ENCODE measurements at places on chromosomes 3 and 15.

GRCh38 chr3:107705046-107705445 lies 182.3 kb downstream of the BBX start:
- no peak for DNase-seq

- no peak for DNase-seq
Measured at GRCh38 chr15:46778876-46779275, 938.4 kb upstream of the SEMA6D start.

DNA sequence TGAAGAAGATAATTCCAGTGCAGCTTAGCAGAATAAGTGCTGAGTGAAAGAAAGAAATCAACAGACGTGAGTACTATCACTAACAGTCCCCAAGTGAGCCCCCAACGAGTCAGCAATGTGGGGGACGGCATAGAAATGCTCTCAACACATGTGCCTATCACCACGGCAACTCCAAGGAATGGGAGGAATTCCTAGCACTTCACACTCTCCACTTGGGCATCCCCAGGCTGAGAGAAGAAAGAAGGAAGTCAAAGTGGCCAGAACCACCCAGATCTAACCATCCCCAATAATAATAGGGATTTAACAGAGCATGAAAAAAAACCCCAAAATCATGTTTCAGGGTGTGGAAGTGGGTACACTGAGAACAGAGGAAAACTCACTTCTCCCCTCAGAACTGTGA lies 29.3 kb upstream of the CPNE4 start:
- no peak for DNase-seq

DNA sequence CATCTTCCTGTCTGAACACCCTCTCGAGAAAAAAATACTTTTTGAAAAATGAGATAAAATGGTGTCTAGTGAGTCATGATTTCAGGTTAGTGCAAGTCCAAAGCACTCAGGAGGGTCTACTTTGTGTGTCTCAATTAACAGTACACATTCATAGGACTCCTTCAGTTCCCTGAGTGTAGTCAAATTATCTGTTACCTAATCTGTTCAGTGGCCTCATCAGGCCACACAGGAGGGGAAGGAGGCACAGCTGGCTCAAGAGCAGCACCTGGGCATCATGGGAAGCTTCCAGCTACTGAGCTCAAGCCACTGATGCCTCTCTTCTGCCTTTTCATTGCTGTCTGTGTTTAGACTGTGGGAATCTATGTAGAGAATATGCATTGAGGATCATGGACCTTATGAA lies 341.4 kb upstream of the SGO1 start:
- DNase-seq, result no peak

GRCh38 chr3:45819543-45819942 lies 22.4 kb downstream of the LZTFL1 start:
- DNase-seq, result no peak

GRCh38 chr15:74788683-74789151 lies 6.8 kb downstream of the CSK start:
- no peak for DNase-seq

DNA sequence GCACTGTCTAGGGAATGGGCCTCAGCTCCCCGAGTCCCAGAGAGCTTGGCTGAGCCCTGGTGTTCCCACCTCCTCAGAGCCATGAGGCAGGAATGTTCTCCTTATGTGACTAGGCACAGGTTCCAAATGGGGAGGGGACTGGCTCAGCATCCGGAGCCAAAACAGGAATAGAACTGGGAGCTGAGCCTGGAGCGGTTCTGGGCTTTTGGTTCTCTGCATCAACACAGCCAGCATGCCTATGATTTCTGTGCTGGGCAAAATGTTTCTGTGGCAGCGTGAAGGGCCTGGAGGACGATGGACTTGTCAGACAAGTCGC lies at the start of gene FAM131A:
FAM131A (plus strand) TSS at position 202 of the 316 bp plus-strand sequence; CDS start at position 233, 31 bp downstream.
- DNase-seq, result peak; percentile 88

- no peak for DNase-seq
Measured at GRCh38 chr3:64257100-64257755, 32.0 kb upstream of the PRICKLE2 start.

- DNase-seq, result no peak
Measured at GRCh38 chr15:89333011-89333860, 1.4 kb downstream of the POLG start.

DNA sequence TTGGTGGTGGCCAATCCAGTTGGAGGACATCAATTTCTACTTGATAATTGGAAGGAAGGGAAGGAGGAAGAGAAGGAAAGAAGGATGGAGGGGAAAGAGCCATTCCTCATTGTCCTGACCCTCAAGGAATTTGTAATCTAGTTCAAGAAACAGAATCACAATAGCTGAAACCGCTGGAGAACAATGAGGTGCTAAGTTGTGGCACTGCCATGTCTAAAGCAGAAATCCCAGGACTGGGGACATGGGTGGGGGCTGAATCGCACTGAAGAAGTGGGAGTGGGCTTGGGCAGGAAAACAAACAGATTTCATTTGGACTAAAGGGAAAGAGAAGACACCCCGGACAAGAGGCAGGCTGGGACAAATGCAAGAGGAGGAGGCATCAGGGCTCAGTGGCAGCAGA lies 183.6 kb downstream of the UACA start:
- no peak for DNase-seq

DNA sequence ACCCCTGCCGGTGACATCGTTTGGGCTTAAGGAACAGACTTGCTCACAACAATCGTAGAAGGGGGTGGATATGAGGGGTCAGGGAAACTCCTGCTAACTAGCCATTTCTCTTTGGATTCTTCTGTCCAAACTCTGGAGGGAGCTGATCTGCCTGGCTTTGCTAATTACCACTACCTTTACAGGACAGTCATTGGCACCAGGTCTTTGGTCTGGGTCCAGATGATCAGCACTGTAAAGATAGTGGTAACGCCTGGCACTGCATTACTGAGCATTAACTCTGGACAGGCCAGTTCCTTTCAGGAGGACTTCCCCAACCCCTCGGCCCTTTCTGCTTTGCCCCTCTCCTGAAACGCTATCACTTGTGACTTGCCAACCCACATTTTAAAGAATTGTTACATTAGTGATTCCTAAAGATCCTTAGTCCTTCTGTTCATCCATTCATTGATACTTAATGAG lies 788 bp downstream of the UQCC5 start:
- no peak for DNase-seq

DNA sequence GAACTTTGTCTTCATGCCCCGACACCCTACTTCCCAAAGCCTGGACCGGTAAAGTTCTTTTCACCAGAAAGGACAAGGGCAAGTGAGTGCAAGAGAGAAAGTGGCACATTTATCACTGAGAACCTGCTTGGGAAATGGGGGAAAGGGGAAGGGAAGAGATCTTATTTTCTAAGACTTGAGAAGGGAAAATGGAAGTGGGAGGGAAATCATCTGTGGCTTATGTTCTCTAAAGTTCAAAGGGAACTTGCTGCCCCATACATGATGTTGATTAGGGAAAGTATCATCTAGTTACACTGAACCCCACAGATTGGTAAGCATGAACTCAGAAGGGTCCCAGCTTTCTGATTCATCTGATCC lies 199.5 kb upstream of the LPP start:
- DNase-seq, result no peak

GRCh38 chr15:101172501-101173071 lies 79.3 kb downstream of the CHSY1 start:
- DNase-seq, result no peak

GRCh38 chr15:62462721-62463120 lies 297.6 kb upstream of the C2CD4B start:
- no peak for DNase-seq

DNA sequence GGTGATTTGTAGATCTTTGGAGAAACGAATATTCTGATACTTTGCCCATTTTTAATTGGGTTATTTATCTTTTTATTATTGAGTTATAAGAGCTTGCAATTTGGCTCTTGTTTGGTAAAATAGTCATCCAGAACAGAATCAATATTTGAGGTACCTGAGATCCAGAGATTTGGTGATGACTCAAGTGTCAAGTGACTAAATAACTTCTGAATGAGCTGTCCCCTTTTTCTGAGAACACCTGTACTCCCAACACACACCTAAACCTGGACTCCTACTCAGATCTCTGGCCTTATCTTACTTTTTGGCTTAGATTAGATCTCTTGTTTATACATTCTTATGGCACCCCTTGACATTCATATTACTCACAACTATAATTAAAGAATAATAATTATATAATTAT lies 3.1 kb upstream of the TRA2B start:
- DNase-seq, result no peak

GRCh38 chr3:57696801-57697321 lies 4.0 kb upstream of the DENND6A start:
- DNase-seq, result no peak

GRCh38 chr3:80550174-80550573 lies 782.4 kb upstream of the ROBO1 start:
- peak; percentile 1 for DNase-seq

DNA sequence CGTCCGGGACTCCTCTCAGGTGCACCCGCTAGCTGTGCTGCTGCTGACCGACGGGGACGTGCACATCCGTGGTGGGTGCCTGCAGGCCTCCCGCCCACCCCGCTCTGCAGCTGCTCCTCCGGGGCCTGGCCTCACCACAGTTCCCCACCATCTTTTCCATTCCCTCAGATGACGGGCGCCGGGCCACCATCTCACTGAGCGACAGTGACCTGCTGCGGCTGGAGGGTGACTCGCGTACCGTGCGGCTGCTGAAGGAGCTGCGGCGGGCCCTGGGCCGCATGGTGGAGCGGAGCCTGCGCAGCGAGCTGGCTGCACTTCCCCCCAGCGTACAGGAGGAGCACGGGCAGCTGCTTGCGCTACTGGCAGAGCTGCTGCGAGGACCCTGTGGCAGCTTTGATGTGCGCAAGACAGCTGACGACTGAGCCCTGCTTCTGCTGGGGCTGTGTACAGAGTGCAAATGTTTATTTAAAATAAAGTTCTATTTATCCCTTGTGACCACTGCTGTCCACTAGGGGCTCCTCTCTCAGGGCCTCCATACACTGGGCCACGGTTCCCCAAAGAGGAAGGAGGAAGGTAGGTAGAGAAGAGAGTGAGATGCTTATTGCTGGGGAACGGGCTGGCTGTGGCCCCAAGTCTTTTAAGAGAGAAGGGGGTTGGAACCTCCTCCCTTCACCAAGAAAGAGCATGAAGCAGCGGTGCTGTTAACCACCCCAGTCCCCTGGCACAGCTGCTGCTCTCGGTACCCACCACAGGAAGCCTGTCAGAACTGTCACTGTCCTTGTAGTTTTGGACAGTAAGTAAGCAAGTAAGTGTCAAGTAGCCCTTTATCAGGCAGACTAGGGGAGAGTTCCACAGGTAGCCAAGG lies 47.0 kb downstream of the DHX30 start:
- DNase-seq, result no peak
